ENCODE measurements at places on chromosomes 3 and 15. TPM values are rescaled to one million over a fixed set of nuclear protein-coding genes. Genes with fewer than 3 reads are reported as not detected.

The CACNA1D gene
- 0.53 TPM for total RNA-seq

The ARPP19 gene
- total RNA-seq, result 183 TPM

The PLXND1 gene
- 8.6 TPM for total RNA-seq

The SLC4A7 gene
- 62.1 TPM for total RNA-seq

DNA sequence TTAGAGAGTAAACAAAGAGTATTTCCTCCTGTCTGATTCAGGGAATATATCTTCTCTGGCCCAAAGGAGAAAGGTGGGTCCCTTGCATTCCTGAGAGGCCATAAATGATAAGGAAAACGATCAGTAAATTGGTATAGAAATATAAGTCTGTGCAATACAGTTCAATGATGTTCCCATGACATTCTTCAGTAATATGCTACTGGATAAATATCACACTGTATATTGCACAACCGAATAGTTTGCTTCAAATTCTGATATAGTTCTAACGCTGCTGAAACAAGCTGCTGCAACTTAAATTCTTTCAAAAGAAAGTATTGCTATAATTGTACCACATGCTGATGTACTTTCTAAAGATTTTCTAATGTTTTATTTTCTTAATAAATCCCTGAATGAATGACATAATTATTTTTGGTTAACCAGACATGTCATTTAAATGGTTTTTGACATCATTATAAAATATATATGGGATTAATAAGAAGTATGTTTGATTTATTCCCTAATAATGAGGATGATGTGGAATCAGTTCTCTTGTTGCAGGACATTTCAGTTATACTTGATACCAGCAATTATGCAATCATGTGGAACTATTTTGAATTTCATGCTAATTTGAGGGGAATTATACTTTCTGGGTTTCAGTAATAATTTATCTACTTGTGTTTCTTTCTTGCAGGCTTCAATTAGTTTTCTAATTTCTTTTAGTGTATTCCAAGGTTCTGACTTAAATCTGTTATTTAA lies 44.9 kb downstream of the FGF7 start:
- DNase-seq, result no peak

- no peak for DNase-seq
Observed at GRCh38 chr15:61917457-61917856, 142.8 kb downstream of the VPS13C start.

DNA sequence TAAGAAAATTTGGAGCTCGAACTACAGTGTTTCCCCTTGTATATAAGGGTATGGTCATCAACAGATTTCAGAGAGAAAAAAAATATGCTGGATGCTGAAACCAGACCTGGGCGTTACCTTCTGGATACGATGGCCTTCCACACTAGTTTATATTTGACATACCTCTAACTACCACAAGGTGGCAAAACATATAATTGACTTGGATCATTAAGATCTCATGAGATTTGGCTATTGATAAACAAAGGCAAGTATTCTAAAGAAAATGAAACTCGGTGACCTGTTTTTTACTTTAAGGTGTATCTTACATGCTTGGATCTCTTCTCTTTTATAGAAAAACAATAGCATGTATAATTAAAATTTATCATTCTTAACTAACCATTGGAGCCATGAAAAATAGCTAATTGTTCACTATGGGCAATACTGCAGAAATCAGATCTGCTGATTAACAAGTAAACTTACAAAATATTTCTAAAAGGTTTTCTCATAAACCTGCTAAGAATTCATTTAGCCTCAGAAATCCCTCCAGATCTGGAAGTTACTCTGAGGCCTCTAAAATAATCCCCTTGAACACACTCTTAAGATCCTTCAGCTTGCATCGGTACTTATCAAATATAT lies 300.6 kb upstream of the KCNH8 start:
- no peak for DNase-seq

DNA sequence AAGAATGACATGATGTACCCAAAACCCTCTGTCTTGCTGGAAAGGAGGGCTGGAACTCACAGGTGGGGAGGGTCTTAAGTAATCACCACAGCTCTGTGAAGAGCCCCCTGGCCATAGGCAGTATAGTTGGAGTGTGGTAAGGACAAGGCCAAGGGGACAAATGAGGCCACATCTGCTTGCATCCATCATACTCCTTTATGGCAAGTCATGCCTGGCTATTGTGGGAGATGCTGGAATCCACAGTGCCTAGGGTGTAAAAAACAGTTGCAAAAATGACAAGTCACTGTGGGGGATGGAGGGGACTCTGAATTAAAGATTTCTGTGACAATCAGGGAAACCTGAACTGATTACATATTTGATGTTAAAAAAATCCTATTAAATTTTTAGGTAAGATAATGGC lies 258.5 kb downstream of the KCNMB2 start:
- DNase-seq, result no peak

- no peak for DNase-seq
Observed at GRCh38 chr15:52008359-52008697, 10.7 kb upstream of the MAPK6 start.

DNA sequence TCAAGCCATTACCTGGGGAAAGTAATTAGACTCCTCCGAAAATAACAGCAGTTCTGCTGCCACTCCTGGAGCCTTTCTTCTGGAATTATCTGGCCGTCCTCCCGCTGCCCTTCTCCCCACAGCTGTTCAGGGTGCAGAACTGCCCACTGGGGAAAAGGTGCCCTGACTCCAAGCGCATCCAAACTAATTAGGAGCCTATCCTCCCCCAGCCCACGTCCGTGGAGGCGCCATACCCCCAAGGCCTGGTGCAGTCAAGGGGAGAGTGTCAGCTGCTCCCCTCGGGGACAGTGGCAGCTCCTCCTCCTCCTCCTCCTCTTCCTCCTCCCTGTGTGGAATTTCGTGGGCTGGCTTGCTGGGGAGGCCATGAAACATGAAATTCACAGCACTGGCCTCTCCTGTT lies 177.2 kb downstream of the XXYLT1 start:
- no peak for DNase-seq

DNA sequence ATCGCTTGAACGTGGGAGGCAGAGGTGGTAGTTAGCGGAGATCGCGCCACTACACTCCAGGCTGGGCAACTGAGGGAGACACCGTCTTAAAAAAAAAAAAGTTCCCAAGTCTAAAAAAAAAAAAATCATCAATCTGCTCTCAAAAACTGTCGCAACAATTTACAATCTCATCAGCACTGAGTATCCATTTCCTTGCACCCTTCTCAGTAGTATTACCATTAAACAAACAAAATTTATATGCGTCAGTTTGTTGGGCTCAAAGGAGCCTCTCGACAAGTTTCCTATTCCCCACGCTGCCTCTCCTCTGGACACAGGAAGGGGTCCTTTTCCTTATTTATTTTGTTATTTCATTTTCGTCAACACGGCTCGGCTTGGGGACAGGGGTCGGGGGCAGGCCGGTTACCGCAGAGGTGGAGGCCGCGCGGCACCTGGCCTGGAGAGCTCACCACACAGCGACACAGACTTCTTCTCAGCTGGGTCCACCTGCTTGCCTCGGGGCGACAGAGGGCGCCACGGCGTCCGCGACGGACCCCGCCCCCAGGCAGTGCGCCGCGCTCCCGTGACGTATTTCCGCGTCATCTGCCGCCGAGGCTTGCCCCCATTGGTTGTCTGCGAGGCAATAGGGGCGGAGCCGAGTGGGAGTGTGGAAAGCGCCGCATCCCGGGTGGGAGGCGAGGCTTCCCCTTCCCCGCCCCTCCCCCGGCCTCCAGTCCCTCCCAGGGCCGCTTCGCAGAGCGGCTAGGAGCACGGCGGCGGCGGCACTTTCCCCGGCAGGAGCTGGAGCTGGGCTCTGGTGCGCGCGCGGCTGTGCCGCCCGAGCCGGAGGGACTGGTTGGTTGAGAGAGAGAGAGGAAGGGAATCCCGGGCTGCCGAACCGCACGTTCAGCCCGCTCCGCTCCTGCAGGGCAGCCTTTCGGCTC lies at the start of gene MAP2K1:
Gene MAP2K1, plus strand, starts transcription at position 709 of the 920 bp plus-strand sequence. CDS start 436 bp downstream, outside the sequence.
- DNase-seq, result peak; percentile 99

DNA sequence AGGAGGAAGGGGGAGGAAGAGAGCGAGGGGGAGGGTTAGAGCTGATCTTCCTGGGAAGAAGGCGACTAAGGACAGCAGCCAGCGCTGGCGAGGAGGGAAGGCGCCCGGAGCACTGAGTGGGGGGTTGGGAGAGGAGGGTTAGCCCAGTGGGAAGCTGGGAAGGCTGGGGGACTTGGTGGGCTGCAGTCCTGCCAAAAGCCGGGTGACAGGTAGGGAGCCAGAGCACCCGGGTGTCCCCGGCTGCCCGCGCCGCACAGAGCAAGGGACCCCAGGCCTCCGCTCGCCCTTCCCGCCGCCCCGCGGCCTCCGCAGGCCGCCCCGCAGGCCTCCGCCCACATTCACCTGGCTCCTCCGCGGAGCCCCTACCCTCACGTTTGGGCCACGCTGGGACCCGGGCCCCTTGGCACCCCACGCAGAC lies 448 bp downstream of the SLC12A8 start:
- no peak for DNase-seq

DNA sequence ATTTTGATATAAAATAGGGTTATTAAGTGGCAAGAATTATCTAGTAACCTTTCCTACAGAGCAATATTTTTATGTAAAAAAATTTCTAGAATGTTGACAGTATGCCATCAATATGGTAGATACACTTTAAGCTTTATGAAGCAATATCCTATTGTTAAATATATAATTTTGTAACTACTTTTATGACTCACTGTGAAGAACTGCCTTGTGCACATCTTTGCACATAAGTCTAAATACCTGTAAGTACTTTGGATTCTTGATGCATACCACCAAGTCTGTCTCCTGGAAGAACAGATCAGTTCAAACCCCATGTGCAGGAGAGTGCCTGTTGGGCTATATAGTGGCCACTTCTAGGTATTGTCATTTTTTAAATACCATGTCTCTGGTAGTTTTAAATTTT lies 205.7 kb upstream of the EIF1B start:
- no peak for DNase-seq

DNA sequence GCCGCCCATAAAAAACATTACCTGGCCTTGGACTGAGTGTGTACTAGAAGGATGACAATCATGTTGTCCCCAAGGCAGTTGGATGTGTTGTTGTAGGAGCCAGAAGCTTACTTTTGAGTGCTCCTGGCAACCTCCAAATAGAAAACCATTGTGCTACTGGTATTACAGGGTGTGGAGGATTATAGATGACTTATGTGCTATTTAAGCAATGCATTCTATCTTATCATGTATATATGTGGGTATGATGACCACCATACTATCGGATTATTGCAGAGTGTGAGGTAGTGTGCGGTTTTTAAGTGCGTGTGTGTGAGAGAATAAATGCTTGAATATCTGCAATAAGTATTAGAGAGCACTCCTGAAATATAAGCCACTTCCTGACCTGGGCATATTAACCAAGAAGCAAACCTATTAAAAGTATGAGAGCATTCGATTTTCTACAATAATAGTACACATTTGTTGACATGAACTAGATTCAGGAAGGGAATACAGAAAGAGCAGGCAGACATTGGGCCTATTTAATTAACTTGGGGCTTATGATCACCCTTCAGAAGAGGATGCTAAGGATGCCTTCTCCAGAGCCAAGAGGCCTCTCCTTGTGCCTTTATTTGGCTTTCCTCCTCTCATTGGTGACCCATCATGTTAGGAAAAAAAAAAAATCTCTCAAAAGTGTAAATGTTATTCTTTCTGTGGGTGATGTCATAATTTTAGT lies 11.7 kb upstream of the MBNL1 start:
- DNase-seq, result peak; percentile 34

Data from activated CD4-positive, alpha-beta memory T cell treated with anti-CD3 and anti-CD28 coated beads for 36 hours (primary cell).